ENCODE measurements at places on chromosomes 3 and 15. TPM values are rescaled to one million over a fixed set of nuclear protein-coding genes. Genes with fewer than 3 reads are reported as not detected.

- H3K27ac ChIP-seq = no peak overlapping the region
- no peaks in the 10 kb centered on the region for H3K27me3 ChIP-seq
- H3K4me1 ChIP-seq = no peaks in the 10 kb centered on the region
- H3K4me3 ChIP-seq = no peak overlapping the region
- H3K36me3 ChIP-seq = no peaks in the 10 kb centered on the region
These were observed 54.8 kb downstream of the MESD start for GRCh38 chr15:80934761-80935221.

- H3K4me1 ChIP-seq = peaks cover 70% of the 10 kb centered on the region
- no peaks in the 10 kb centered on the region for H3K27me3 ChIP-seq
- peaks cover 19% of the 10 kb centered on the region for H3K36me3 ChIP-seq
- no peak for DNase-seq
- peak overlapping the region; percentile 66 for H3K27ac ChIP-seq
These were observed 29.8 kb downstream of the OXNAD1 start for GRCh38 chr3:16294844-16295243.

- no peak overlapping the region for H3K4me3 ChIP-seq
- H3K27me3 ChIP-seq = no peaks in the 10 kb centered on the region
- H3K36me3 ChIP-seq = no peaks in the 10 kb centered on the region
- no peaks in the 10 kb centered on the region for H3K4me1 ChIP-seq
- DNase-seq = no peak
- no peak overlapping the region for H3K27ac ChIP-seq
These were observed 103.0 kb downstream of the ISL2 start for GRCh38 chr15:76439542-76439941.

- no peak for DNase-seq
- no peaks in the 10 kb centered on the region for H3K36me3 ChIP-seq
- no peak overlapping the region for H3K27ac ChIP-seq
- H3K4me3 ChIP-seq = no peak overlapping the region
These were observed 155.3 kb upstream of the MEF2A start for GRCh38 chr15:99410477-99410876.

- no peak for DNase-seq
- H3K27ac ChIP-seq = no peak overlapping the region
- no peaks in the 10 kb centered on the region for H3K4me1 ChIP-seq
- no peaks in the 10 kb centered on the region for H3K36me3 ChIP-seq
- H3K27me3 ChIP-seq = no peaks in the 10 kb centered on the region
These were observed 35.7 kb upstream of the APEH start for GRCh38 chr3:49638445-49638844.

Gene HTR3E
- not detected for polyA plus RNA-seq

Gene GPR160
- 22.8 TPM for polyA plus RNA-seq

Gene UNC13C
- polyA plus RNA-seq = not detected

Gene MESP2
- not detected for polyA plus RNA-seq

Gene LPCAT4
- 10.8 TPM for polyA plus RNA-seq

Measured in naive thymus-derived CD4-positive, alpha-beta T cell (primary cell).